ENCODE measurements at places on chromosomes 7 and 10.

GRCh38 chr10:98101366-98101765, 33.1 kb upstream of the R3HCC1L start:
- DNase-seq: no peak

GRCh38 chr10:2910656-2911055, 156.7 kb upstream of the PFKP start:
- peak; percentile 3 for DNase-seq

- DNase-seq: no peak
These were observed 4.1 kb downstream of the PIP4K2A start for GRCh38 chr10:22710139-22710745.

- DNase-seq: peak; percentile 57
These were observed 23.1 kb downstream of the AGAP3 start for GRCh38 chr7:151109094-151110048.

DNA sequence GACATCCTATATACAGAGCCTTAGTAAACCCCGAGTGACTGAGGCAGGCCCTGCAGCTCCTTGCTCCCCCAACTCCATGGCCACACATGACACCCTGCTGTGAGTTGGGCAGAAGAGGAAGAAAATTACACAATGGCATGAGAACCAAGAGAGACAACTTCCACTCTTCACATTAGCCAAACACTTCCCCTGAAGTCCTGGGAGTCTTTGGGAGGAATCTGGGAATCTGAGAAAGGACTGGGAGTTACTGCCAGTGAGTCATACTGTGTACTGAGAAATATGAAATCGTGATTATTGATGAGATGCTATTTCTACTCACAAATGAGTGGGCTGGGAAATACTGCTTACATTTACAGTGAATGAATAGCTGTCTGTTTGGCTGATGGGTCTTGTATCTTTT, 116.6 kb downstream of the SPAG6 start:
- DNase-seq: peak; percentile 6

GRCh38 chr10:4984223-4984622, 19.4 kb downstream of the AKR1C2 start:
- no peak for DNase-seq

GRCh38 chr7:135801045-135801693, 52.6 kb upstream of the FAM180A start:
- peak; percentile 67 for DNase-seq

DNA sequence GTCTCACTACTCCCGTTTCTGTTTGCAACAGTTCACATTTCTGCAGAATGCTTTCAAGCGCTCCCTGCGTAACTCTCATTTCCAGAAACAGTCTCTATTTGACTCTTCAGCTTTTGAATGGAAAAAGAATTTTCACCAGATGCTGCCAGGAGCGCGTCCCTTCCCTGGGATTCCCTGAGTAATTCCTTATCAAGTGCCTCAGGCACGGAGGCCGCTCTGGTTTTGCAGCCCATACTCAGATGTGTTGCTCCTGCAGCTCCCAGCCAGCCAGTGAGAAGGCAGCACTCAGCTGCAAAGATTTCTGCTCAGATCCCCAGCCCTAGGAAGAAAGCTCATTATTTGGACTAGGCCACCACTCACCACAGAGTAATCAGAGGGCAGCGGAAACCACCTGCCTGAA, 161.1 kb upstream of the CHST15 start:
- DNase-seq: peak; percentile 33

DNA sequence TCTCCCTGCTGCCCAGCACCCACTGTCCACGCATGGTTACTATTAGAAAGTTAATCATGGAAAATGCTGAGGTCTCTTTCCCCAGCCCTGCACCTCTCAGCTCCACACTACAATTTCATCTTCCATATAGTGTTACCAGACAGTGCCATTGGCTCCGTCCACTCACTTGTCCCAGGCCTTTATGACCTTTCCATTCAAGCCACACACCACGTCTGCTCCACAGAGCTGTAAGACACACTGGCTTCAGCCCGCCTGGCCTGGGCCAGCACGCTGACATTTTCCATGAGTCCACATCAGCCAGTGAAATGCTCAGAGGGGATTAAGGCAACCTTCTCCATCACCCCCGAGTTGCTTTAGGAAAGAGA, 118.7 kb downstream of the KCNMA1 start:
- DNase-seq: no peak

- no peak for DNase-seq
These were observed 26.8 kb upstream of the RASGEF1A start for GRCh38 chr10:43293677-43294057.

- DNase-seq: no peak
These were observed 10.7 kb upstream of the OGA start for GRCh38 chr10:101828766-101829551.

DNA sequence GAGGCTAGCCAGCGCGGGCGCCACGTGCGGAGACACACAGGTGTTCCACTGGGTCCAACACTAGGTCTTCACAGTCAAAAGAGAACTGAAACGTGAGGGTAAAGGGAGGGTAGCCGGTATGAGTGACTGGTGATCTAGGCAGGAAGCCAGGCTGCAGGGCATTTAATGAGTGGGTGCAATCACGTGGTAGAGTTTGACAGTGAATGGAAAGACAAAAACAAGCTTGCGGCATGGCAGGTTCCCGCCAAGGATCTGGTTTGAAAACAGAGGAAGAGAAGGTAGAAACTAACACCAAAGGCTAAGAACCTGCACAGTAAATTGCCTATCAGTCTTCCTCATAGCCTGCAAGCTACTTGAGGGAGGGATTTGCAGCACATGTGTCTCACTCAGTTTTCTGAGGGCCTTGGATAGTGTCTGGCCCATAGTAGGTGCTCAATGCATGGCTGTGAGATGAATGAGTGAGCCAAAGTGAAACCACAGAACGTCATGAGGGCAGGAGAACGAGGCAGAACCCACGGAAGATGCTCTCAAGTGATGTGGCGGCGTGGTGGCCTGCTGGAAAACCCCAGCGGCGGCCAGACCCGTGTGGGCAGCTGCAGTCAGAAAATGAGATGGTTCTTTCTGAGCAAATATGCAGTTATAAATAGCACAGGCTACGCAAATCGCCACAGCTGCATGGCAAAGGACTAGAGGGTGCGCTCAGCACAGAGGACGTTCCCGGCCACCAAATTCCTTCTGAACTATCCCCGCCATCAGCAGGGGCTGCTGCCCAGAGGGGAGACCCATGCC, 183.6 kb upstream of the NFE2L3 start:
- DNase-seq: no peak

DNA sequence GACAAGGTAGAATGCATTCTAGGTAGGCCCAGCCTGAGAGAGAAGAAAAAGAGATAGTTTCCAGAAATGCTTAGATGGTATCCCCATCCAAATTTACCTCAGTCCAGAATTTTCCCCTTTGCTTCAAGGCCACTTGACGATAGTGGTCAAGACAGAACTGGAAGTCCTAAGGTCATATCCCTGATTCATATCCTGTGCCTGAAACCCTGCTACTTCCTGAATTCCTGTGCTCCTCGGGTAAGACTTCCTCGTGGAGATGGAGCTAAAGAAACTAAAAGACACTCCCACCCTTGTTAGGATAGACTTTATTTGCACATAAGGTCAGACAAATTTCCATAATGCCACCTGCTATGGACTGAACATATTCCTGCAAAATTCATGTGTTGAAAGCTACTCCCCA, 175.9 kb downstream of the EVX1 start:
- DNase-seq: peak; percentile 3

- no peak for DNase-seq
These were observed 89.1 kb downstream of the NEUROD6 start for GRCh38 chr7:31251441-31251840.

DNA sequence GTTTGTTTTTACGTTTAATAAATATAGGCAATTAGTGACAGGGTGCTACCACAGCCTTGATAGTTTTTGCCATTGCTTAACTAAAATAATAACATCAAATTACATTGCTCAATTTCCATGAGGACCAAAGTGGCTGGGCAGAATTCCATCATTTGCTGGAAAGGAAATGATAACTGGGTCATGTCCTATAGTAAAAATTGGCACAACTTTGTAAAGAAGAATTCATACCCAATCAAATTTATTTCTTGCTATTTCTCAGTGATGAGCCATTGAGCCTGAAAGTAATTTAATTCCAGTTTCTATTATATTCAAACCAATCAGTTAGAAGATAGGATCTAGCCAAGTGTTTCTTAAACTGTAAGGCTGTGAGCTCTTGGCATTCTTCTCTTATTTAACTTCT, 102.2 kb upstream of the CTTNBP2 start:
- no peak for DNase-seq

- DNase-seq: peak; percentile 78
These were observed at the start of gene LHPP for GRCh38 chr10:124461642-124462347. LHPP (plus strand) TSS chr10:124461823; CDS start chr10:124461863, 40 bp downstream.

GRCh38 chr10:84194424-84195043, at the start of gene CDHR1:
CDHR1 (plus strand) TSS chr10:84194537; CDS start chr10:84194761, 224 bp downstream.
- peak; percentile 29 for DNase-seq

DNA sequence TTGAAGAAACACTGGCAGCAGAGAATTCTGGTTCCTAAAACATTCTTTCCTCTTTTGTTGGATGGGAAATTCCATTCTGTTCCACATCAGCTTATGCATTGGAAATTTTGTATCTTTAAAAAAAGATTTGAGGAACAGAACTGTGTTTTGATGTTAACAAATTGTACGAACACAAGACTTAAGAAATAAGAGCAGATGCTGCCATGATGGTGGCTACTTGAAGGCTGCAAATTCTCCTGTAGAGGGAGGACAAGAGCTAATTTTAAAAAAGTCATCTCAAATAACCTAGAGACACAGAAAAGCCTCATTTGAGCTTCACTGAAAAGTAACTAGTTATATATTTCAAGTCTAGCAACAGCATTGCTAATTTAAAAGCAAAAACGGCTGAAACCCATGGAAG, 29.8 kb downstream of the NDUFB2 start:
- DNase-seq: peak; percentile 33

- no peak for DNase-seq
These were observed 35.8 kb upstream of the DNAAF5 start for GRCh38 chr7:690478-691360.

- DNase-seq: no peak
These were observed 10.2 kb downstream of the KAZALD1 start for GRCh38 chr10:101071885-101072433.

DNA sequence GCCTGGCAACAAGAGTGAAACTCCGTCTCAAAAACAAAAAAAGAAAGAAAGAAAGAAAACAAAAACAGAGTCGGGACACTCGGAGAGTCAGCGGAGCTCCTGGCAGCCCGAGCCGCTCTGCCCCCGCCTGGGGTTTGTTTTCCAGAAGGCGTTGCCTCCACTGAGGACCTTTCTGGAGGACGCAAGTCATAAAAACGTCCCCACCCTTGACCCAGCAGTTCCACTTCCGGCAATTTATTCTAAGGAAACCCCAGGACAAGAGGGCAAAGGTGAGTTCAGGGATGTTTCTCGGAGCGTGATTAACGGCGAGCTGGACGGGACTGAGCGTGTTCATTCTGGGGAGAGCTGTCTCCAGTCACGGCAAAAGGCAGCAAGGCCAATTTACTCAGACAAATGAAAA, 27.0 kb upstream of the SUN1 start:
- no peak for DNase-seq

DNA sequence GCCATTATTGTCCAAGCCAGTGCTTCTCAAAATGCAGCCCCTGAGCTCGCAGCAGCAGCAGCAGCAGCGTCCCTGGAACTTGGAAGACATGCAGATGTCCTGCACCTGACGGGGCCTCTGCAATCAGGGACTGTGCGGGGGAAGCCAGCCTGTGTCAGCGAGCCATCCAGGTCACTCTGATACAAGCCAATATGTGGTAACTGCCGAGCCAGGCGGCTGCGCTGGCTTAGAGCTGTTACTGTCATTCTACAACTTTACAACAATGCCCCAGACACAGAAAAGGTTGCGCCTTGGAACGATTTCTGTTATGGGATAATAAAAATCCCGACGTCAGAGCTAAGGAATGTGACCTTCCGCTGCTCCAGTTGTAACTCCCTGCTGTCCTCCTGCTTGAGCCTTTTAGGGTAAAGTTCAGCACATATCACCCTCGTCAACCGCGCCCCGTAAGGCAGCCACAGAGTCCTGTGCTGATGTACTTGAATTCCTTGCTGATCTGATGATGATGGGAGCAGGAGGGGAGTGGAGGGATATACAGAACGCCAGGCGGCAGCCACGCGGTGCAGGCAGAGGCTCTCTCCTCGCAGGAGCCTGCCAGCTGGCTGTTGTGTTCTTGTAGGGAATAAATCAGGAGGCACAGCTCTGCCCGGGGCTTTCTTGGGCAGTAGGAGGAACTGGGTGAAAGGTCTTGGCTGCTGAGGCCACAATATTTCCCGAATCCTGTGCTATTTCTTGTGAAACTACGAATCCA, 20.0 kb upstream of the CRYGN start:
- DNase-seq: peak; percentile 99

DNA sequence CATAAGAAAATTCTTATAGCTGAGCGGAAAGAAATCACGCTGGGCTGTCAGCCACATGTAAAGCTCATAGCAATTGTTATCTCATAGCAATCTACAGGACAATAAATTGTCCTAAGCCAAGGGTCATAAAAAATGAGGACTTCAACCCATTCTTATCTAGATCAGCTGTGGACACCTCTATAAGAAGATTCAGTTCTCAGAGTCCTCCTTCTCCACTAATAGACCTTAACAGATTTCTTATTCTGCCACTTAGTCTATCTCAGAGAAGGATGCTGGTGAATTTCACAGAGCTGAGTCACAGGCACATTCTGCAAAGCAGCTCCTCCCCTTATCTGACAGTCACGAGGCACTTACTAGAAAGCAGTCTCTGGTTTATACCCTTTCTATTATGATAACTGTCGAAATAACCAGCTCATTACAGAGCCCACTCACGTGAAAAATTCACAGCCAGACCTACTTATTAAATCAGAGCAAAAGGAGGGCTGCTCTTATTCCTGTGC, 185.3 kb upstream of the PCLO start:
- DNase-seq: peak; percentile 65

DNA sequence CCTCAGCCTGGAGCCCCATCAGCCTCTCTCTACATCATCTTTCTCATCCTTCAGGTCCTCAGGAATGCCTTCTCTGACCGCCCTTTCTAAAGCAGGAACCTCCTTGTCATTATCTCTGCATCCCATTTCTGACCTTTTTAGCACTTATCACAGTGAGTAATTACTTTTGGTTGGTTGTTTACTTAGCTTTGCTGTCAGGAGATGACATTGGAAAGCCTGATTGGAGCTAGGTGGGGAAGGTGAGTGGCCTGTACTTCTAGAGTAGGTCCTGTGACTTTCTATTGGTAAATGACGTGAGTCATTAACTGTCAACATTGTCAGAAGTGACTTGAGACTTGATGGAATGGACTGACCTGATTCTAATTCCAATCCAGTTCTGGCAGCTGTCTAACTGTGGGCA, 9.3 kb upstream of the SLC25A13 start:
- DNase-seq: no peak

DNA sequence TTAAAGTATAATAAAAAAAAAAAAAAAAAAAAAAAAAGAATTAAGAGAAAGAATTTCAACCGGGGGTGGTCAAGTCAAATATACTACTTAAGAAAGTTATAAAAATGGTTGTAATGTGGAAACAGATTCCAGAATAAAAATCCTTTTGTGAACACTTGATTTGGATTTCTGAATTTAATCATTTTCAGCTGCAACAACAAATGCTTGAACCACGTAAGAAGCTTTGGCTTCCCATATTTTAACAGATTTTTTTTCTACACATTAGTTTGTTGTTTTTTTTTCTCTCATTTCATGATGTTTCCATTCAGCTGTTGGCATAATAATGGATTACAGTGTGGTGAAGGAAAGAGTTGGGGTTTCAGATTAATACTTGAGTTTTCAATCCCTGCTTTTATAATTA, 137.3 kb upstream of the AGR3 start:
- no peak for DNase-seq

All from EH (cell line).